ENCODE measurements at places on chromosomes 3 and 15.

DNA sequence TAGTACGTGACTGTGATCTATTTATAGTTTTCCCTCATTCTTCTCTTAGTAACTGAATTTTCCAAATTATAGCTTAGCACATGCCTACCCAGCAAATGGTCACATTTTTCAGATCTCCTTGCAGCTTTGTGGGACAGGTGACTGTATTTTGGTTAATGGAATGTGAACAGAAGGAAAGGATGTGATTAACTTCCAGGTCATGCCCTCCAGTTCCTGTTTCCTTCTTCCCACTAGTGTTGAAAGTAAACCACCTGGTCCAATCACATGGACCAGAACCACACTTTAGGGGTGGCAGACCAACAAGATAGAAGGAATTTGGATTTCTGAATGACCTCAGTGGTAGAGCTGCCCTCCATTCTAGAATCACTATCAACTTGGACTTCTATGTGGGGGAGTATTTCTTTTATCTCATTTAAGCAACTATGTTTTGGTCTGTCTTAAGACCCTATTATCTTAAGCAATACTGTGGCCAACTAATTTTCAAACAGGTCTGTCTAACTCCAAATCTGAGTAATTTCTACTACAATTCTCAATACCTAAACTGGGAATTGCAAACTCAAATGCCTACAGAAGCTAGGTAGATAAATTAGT is 76.0 kb upstream of the TSC22D2 start:
- DNase-seq = no peak

GRCh38 chr3:101638261-101638745 is 38.6 kb downstream of the ZBTB11 start:
- DNase-seq = no peak

DNA sequence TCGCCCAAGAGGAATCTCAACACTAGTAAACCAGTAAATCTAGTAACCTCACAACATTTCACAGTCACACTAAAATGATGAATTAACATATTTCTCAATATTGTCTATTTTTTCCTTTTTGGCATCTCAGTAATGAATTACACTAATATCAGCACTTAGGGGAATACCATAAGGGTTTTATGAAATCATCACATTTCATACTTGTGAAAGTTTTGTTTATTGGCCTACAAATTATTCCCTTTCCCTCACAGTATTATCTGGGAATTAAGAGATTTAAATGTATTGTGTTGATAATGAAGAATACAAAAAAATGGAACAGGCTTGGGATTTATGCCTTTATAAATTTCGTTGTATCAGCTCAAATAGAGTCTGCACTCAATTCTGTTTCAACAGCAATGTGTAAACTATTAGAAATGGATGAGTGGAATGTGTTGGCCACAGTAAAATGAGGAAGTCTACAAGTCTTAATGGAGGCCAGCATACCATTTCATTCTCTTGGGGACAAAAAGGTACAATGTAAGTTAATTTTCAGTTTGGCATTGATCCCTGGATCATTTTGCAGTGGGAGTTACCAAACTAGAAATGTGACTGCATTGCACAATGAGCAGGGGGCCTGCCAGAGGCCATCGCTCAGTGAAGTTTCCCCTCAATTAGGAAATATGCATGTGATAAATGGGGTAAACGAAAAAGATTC is 195.4 kb downstream of the FMN1 start:
- no peak for DNase-seq

DNA sequence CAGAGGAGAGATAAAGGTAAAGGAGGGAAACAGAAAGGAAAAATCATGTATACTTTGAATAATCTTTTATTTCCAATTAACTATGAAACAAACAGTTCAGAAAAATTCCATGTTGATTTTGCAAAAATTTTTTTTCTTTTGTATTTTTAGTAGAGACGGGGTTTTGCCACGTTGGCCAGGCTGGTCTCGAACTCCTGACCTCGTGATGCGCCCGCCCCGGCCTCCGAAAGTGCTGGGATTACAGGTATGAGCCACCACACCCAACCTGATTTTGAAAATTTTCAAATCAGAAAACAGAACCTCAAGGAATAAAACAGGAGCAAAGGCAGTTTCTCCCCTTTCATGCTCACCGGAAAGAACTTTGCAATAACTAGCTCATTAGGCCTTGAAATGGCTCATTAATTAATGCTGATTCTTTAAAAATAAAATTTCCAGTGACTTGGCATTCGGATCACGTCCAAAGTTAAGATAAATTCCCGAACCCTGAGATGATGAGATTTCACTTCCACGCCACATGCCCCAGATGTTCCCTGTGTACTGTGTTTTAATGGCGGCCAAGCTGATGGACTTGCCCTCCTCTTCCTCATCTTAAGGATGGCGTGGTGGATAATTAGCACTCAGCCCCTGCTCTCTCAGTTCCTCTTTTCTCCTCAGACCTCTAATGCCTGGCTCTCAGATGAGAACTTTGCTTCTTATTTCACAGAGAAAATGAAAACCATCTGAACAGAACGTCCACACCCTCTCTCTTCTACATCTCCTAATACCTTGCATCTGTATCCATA is 10.8 kb downstream of the BCL2L10 start:
- no peak for DNase-seq

DNA sequence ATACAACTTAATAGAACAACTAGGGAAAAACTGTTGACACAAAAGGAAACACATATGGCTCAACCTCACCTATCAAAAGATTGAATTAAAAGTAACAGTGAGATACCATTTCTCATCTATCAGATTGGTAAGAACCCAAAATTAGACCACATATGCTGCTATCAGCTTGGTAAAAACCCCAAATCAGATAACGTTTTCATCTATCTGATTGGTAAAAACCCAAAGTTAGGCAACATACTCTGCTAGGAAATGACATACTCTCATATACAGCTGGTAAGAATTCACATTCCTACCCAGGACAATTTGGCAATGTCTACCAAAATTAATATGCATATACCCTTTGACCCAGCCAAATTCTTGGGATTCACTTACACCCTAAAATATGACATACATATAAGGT is 26.3 kb downstream of the NRG4 start:
- DNase-seq = no peak

DNA sequence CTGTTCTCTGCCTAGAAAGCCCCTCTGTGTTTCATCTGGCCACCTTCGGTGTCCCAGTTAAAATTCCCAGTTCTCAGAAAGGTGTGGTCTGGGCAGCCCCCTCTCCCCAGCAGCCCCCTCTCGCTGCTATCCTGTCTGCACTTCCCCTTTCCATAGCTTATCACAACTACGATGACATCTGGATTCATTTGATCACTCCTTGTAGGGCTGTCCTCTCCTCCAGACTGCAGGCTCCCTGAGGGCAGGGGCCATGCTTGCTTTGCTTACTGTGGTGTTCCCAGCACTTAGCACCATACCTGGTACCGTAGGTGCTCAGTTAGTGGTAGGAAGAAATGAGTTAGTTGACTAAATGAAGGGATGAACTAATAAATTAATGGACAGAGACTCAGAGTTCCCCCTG is 26.3 kb upstream of the GOLGA6C start:
- no peak for DNase-seq

DNA sequence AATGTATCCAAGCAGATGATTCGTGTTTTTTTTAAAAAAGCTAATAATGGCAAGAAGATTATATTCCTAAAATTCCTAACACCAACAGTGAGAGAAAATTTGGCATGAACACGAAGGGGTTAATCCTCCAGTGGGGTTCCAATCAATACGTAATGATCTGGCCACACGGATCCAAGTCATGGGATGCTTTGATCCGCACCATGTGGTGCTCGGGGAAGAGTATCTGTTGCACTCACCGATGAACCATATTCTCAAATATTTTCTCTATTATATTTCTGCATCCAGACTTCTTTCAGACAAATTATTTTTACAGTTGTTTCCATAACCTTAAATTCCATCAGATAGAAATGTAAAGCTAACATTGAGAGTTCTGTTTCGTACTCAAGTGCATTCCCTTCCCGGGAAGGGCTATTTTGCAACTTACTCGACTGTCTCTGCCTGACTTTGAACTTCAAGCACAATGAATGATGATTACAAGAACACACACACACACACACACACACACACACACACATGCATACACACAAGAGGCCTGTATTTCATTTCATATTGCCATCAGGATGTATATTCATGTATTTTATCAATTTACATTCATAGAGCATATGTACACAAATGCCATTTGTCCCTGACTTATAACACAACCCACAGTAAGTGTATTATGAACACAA is 567.2 kb downstream of the FOXP1 start:
- DNase-seq = no peak

- no peak for DNase-seq
Measured at GRCh38 chr15:93670931-93671330, 560.4 kb upstream of the MCTP2 start.

- no peak for DNase-seq
Measured at GRCh38 chr3:189685860-189686259, 54.7 kb downstream of the TP63 start.

- DNase-seq = no peak
Measured at GRCh38 chr3:7585052-7585451, 724.1 kb downstream of the GRM7 start.

- DNase-seq = no peak
Measured at GRCh38 chr3:72238801-72239200, 453.9 kb upstream of the PROK2 start.

DNA sequence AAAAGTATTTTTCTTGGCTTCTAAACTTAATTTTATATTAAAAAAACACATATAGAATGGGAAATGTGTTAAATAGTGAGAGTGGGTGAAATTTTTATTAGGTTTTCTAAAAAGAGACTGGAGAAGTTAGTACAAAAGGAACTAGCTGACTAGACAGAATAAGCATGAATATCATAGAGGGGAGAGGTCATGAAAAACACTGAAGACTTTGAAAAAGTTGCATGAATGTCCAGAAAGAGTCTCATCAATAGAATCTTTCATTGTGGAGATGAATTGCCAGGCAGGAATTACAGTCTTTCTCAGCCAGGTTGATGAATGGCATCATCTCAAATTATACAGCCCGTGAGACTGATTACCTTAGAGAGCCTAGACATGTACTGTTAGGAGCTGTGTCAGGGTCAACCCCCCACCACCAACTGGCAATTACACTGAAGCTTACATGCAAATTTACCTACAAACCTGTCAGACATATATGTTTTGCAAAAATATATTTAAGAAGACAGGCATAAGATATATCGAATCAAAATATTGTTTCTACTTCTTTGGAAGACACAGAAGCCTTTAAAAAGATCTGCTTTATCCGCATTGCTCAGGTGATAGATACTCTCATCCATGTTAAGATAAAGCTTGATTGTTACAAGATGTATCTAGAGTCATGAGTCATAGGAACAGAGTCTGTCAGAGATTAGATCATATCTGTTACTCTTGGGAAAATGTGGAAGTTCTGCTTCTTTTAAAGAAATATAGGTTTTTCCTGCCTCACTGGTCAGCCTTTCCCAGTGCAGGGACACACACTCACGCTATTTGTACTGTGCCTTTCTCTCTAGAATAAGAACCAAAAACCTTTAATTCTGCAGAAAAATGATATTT is 34.8 kb upstream of the PFN2 start:
- DNase-seq = no peak

GRCh38 chr3:52109611-52110301 is 44.5 kb downstream of the POC1A start:
- DNase-seq = no peak

- peak; percentile 64 for DNase-seq
Measured at GRCh38 chr3:52317208-52318000, 1.3 kb downstream of the DNAH1 start.

GRCh38 chr15:74549816-74550215 is 8.8 kb downstream of the ARID3B start:
- no peak for DNase-seq

- no peak for DNase-seq
Measured at GRCh38 chr3:60046210-60046609, 996.4 kb upstream of the CFAP20DC start.

GRCh38 chr15:42360535-42361112 is 1.3 kb downstream of the CAPN3 start:
- no peak for DNase-seq

DNA sequence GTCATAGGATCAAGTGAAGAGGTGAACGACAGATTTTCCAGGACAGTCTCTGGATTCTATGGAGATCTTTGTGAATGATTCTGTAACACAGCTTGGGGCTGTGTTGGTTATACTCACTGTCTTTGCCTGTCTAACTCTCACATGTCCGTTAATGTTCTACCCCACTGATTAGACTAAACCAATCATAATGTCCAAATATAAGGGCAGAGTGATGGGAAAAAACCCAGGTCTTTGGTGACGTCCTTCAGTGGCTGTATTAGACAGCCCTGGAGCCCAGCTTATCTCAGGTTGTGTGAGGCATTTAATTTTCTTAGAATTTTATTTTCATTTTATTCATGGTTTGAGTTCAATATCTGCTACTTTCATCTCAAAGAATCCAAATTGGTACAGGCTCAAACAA is 59.3 kb upstream of the TRA2B start:
- DNase-seq = no peak

- DNase-seq = no peak
Measured at GRCh38 chr15:76575274-76575673, 238.7 kb downstream of the ISL2 start.

DNA sequence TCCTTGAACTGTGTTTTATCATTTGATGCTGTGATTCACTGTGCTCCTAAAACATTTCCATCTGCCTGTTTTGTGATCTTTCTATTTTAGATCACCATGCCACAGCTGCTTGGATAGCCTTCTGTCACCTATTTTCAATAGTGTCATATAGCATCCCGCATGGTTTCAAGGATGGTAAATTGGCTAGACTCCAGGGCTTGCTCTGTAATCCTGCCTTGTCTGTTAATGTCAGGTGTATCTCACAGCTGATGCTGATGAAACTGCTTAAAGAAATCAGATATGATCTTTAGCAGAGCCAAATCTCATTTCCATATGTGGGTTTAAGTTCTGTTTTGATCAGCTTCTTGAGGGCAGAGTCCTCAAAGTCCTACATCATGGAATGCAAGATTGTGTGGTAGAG is 182.2 kb downstream of the UBE2E2 start:
- DNase-seq = no peak

- no peak for DNase-seq
Measured at GRCh38 chr15:39874890-39875549, 45.0 kb downstream of the GPR176 start.

GRCh38 chr15:88792342-88793282 is 10.6 kb upstream of the ACAN start:
- no peak for DNase-seq

- DNase-seq = no peak
Measured at GRCh38 chr3:134802428-134803050, 7.5 kb downstream of the EPHB1 start.

GRCh38 chr3:81094986-81095385 is 666.5 kb downstream of the GBE1 start:
- no peak for DNase-seq
